Central memory CD8-positive, alpha-beta T cell (primary cell): ENCODE measurements at places on chromosomes 6 and 20.
A peak's percentile ranks its signal among the peaks of the same experiment; 100 is the strongest.

GRCh38 chr6:47741807-47742206 is 40.0 kb upstream of the OPN5 start:
- DNase-seq, result no peak

DNA sequence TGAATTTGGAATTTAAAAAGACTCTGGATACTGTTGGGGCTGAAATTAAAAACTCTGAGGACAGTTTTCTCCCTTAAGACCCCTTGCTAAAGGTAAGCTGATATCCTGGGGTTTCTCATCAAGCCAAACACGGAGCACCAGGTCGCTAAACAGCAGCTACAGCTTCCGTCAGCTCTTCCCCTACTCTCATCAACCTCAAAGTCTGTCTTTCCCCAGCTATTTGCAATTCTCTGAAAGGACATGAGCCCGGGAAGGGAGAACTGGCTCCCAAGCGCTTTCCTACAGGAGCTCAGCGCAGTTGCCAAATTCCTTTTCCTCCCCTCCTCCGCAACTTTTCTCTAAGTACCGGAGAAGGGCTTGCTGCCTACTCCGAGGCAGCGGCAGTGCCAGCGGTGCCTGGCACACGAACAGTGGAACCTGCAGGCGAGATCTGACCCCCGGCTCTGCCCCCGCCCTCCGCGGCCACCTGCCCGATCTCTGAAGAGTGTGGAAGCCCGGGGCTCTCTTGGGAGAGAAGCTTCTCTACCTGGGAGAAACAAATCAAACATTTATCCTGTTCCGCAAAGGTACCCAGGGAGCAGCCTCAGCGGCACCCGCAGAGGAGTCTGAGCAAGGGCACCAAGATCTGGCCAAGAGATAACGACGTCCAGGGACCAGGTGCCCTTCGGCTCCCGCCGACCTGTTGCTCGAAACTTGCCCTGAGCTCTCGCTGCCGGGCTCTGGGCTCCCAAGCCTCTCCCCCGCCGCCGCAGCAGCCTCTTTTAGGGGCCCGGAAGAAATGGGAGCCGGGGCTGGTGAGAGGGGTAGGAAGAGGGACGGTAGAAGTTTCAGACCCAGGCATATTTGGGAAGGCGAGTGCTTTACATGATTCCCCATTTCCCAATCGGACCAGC is 2.2 kb downstream of the CBLN4 start:
- DNase-seq, result no peak

GRCh38 chr6:109515781-109516409 is 32.9 kb upstream of the ZBTB24 start:
- no peak for DNase-seq

DNA sequence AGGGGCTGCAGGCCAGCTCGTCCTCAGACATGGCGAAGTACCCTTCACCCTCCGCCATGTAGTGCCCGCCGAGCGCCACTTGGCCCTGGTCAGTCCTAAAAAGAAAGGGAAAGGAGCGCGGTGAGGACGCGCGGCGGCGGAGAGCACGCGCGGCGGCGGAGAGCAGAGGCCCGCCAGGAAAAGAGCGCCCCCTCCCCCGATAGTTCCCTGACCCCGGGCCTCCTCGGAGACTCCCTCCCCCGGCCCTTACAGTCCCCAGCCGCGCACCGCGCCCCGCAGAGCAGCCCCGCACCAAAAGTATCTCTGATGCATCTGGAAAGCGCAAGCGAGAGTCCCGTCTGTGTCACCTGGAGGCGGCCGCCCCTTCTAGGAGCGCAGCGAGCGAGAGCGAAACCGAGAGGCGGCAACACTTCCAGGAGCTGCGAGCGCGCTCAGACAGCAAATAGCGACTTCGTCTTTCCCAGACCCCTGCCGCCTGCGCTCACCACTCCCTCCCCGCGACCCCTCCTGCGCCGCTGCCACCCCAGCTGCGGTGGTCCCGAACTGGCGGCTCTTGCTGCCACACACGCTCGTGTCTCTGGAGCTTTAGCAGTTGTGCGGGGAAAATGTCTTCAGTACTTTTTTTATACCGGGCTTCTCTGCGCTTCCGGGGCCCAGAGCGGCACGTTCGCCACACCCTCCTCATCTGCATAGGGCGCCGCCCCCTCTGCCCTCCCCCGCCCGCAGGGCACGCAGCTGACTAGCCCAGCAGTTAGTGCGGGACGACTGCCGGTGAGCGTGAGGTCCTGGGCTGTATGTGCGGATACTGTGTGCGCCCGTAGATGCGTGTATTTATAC is at the start of gene TENT5A:
TENT5A (minus strand) TSS at position 598 of the 837 bp plus-strand sequence; CDS start at position 58, 540 bp downstream.
- DNase-seq, result peak; percentile 69

GRCh38 chr20:39233755-39234154 is 271.6 kb downstream of the DHX35 start:
- DNase-seq, result no peak

- no peak for DNase-seq
Observed at GRCh38 chr6:28875191-28875747, 48.5 kb downstream of the TRIM27 start.

DNA sequence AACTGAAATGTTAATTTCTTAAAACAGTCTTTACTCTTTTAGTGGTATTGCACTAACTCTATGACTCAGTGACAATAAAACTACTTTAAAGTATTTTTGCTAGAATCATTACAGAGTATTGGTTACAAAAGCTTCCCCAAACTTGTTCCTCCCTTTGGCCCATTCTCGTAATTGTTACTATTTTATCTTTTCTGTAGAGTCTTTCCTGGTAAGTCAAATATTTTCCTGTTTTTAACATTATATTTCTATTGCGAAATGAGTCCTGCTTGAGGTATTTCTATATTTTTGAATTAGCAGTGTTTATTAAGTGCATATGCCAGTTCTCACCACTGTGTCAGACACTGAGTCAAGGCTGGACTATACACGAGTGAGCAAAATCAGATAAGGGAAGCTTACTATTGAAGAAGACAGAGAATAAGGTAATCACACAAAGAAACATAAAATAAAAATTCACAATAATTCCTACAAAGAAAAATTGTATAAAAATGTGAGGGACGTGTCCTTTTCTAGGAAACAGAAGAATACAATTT is 970.5 kb downstream of the EYS start:
- no peak for DNase-seq

DNA sequence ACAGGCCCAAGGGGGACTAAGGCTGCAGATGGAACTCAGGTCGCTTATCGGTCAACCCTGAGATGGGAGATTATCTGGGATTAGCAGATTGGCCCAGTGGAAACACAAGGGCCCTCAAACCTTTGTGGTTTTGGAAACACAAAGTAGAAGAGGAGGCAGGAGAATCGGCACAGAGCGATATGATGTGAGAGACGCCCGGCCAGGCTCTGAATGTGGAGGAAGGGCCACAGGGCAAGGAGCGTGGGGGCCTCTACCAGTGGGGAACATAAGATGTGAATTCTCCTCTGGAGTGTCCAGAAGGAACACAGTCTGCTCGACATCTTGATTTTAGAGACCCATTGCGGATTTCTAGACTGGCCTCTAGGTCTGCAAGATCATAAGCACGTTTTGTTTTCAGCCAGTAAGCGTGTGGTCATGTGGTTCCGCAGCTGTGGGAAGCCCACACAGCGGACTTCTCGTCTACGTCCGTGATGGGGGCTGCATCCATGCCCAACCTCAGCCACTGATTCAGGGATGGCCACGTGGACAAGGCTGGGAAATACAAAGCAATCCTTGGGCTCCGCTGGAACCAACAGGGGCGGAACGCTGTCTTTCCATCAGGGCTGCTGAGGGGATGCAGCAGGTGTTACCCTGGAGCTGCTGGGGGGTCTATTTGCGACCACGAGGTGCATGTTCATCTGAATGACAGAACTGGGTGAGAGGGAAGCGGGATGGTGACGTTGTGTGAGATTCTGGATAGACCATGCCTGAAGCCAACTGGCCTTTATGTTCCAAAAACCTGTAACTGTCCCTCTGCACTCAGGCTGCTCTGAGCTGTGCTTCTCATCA is 127.6 kb upstream of the PMEPA1 start:
- DNase-seq, result no peak

- DNase-seq, result no peak
Observed at GRCh38 chr20:18307301-18307700, 19.0 kb downstream of the ZNF133 start.

GRCh38 chr20:5674176-5674660 is 76.0 kb upstream of the SHLD1 start:
- no peak for DNase-seq

DNA sequence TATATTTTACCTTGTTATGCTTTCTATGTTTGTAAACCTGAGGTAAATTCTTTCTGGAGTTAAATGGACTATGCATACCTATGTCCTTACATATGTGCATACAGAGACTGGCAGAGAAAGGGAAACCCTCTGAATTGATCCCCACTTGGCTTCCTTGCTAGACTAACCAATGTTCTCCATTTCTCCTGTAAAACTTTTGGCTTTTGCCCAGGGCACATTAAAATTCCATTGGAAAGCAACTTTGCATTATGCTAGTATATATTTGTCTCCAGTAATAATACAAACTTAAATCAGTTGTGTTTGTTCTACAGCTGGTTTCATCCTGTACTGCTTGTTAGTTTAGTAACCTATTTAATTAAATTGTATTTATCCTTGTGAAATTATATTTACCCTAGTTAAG is 646.0 kb upstream of the MARCKS start:
- DNase-seq, result no peak

GRCh38 chr6:12865671-12866181 is 149.2 kb downstream of the PHACTR1 start:
- no peak for DNase-seq

DNA sequence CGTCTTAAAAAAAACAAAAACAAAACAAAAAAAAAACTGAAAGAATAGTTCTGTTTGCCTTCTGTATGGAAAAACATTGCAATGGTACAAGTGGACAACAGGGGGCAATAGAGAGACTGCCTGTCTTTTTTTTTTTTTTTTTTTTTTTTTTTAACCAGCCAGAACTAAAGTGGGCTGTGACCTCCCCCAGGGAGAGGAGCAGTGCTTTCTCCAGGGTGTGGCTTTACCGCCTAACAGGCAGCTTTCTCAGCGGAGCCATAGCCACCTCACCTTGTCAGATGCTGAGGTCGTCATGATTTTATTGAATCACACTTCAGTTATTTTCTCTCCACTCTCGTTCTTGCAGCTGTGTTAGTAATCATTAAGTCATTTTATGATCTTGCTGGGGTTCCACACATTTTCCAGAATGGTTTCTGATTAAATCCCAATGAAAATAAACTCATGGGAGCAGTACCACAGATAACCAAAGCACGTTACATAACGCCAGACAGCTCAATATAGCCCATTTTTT is 78.4 kb downstream of the GMPR start:
- peak; percentile 27 for DNase-seq

DNA sequence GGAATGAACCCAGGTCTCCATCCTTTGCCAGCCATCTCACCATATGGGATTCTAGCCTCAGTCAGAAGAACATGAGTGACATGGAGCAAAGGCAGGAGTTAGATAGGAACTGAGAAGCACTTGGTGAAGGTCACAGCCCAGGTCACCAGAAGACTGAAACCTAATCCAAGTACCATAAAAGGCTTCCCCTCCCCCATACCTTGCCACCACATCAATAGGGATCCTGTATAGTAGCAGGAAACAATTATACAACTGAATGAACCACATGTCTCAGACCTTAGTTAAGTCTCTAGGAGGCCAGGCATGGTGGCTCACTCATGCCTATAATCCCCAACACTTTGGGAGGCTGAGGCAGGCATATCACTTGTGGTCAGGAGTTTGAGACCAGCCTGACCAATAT is 49.6 kb downstream of the KIZ start:
- no peak for DNase-seq

DNA sequence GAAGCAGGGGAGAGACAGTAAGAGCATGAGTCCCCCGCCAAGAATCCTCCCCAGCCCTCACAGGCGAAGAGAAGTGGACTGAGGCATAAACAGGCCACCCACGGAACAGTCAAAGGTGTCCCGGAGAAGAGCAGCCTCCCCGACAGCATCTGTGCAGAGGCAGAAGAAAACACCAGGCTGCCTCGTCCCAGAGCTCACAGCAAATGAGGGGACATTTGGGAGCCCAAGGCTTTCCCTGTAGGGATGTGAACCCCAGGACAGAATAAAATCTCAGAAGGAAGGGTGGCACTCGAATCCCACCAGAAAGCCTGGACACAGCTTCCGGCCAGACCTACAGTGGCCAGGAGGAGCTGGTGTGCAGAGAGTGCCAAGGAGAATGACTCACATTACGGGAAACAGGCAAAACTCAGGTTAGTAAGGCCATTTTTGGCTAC is 90.4 kb downstream of the DLL1 start:
- DNase-seq, result no peak

GRCh38 chr20:36861875-36862801 is 13.8 kb upstream of the TLDC2 start:
- DNase-seq, result no peak

- DNase-seq, result no peak
Observed at GRCh38 chr6:31450751-31451150, 47.2 kb upstream of the MICB start.

GRCh38 chr6:139060332-139060731 is 31.8 kb downstream of the ABRACL start:
- DNase-seq, result no peak

- no peak for DNase-seq
Observed at GRCh38 chr6:151475653-151476523, 17.9 kb upstream of the CCDC170 start.

DNA sequence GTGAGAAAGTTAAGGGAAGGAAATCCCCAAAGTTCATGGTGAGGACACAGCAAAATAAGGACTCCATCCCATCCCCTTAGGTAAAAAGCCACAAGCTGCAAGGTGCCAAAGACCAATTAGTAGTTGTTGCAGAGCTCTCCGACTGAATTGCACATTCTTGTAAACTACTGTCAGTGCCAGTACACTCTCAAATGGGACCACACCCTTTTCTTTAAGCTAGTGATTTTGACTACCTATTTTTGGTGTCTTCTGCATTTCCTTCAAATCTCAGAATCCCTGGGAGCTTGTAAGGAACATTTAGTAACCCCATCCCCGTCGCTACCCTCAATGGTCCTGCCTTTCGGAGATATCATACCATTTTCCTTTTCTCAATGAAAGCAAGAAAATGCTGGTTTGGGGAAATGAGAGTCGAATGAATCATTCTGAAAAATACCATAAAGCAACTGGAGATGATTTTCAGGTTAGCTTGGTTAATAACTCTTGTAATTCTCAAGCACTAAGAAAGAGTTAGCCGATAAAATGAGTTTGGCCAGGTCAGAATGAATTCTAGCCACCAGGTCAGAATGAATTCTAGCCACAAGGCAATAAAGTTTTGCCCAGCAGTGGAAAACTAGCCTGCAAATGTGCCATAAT is 5.2 kb upstream of the HMGN3 start:
- DNase-seq, result no peak

DNA sequence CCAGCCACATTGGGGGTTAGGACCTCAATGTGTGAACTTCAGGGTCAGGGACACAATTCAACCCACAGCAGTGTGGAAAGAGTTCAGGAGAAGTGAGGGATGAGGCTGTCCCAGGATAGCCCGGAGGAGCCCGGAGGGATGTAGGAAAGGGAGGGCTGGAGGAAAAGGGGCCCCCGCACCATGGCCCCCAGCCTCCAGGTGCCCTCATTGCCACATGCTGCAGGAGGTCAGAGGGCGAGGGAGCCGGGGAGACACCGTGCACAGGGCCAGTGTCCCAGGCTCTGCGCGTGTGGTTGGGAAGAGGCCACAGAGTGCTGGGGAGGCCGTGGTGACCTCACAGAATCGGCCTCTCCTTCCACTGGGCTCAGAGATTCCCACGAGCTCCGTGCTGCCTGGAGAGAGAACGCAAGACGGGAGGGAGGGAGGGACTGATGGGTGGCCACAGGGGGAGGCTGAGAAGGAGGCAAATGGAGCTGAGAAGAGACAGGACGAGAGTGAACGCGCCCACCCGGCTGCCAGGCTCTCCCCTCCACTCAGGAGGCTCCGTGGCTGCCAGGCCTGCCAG is 215.1 kb downstream of the DLL1 start:
- DNase-seq, result no peak
